ENCODE measurements at places on chromosomes 1 and 21.

GRCh38 chr1:158013840-158014730, 20.6 kb downstream of the KIRREL1 start:
- no peak for DNase-seq

DNA sequence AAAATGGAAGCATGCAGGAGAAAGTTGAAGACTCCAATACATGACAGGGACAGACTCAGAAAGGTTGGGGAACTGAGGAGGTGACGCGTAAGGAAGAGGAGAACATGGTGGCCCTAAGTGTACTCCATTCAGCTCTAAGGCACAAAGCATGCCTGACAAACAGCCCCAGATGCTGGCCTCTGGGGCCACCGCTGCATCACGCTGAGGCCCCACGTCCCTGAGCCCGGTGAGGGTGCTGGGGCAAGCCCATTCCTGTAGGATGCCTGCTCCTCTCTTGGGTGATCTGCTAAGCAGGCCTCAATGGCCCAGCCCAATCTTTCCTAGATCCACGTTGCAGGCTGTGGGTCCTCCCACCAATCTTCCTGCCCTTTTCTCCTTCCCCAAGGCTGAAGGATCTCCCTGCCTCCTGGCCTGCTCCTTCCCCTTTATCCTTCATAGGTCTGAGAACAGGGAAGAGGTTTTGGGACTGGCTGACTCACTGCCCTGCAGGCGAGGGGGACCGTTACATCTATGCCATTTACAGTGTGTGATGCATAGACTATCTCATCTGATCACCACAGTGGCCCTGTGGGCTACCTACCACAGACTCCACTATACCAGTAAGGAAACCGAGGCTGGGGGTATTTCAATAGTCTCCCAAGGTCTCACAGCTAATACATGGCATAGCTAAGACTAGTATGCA, 16.8 kb upstream of the NID1 start:
- no peak for DNase-seq

GRCh38 chr1:32868806-32869455, 1.8 kb downstream of the FNDC5 start:
- DNase-seq, result no peak

GRCh38 chr1:181090641-181091126, 2.2 kb downstream of the IER5 start:
- DNase-seq, result peak; percentile 38

- DNase-seq, result no peak
Observed at GRCh38 chr1:174815474-174815908, 184.3 kb upstream of the CACYBP start.

- DNase-seq, result no peak
Observed at GRCh38 chr1:25140073-25140797, 92.1 kb downstream of the SYF2 start.

- no peak for DNase-seq
Observed at GRCh38 chr1:234642428-234642827, 32.5 kb upstream of the IRF2BP2 start.

GRCh38 chr1:186289943-186290545, 85.0 kb downstream of the TPR start:
- peak; percentile 28 for DNase-seq
